ENCODE measurements at places on chromosomes 7 and 10. TPM values are rescaled to one million over a fixed set of nuclear protein-coding genes. Genes with fewer than 3 reads are reported as not detected.

- DNase-seq, result peak; percentile 5
These were observed 51.4 kb downstream of the C10orf67 start for GRCh38 chr10:23293145-23293724.

Gene TAS2R39
- not detected for polyA plus RNA-seq

DNA sequence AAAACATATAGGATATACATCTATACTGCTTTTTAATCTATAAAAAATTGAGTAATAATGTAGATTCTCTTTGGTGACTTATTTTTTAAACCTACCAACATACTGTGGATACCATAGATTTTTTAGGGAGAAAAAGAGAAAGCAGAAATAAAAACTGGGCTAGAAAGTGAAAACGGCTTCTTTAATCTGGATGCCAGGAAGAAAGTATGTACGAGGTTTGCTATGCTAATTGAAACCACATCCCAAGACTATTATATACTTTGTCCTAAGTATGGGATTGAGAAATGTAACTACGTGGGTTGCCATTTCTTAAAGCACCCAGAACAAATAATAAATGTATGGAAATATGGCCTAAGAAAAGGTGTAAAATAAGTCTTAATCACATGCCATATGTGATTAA lies 129.0 kb upstream of the NFE2L3 start:
- DNase-seq, result peak; percentile 13

DNA sequence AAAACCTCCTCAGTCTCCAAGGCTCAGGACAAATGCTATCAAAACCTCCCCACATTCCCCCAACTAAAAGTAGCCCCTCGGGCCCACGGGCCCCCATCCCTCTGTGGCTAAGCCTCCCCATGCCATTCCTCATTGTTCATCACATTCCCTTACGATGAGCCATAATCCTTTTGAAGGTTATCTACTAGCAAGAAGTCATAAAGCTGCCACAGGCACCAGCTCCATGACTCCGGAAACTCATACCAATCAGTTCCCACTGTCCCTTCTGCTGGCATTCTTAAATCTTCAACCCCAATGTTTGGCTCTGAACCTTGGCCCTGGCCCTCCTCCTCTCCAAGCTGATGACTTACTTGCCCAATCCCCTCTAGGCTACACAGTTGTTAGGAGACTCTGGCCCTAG lies 19.4 kb upstream of the TM9SF3 start:
- no peak for DNase-seq

- DNase-seq, result no peak
These were observed 248.0 kb upstream of the GALNT17 start for GRCh38 chr7:70883750-70884439.

- no peak for DNase-seq
These were observed 195.4 kb upstream of the GHITM start for GRCh38 chr10:83943920-83944319.

DNA sequence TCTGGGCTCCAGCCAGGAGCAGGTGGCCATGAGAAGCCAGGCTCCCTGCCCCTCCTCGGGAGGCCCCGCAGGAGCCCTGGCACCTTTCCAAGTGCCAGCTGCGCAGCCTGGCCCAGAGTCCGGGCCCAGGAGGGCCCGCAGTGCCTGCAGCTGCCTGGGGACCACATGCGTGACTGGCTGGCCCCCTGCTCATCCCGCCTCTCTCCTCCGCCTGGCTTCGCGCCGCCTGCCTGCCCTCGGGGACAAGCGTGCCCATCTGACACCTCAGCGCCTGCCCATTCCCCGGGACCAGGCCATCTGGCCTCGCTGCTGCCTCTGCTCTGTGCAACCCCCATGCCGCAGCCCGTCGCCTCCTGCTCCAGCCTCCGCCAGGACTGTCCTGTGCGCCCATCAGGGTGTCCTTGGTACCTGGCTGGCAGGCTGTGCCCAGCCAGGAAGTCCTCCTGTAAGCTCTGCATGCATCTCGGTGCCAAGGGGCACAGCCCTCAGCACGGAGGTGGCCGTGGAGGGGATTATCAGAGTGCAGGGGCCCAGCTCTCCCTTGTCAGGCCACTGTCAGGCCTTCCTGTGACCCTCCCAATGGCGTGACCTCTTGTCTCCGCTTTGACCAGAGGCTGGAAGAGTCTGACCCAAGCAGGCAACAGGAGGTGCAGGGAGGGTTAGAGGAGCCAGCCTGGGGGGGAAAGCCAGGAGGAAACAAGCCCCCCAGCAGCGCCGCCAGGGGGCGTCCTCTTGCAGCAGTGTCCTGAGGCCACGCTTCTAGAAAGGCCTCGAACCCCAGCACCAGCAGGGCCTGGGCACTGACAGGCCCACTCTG lies 50.5 kb downstream of the TMEM209 start:
- no peak for DNase-seq

GRCh38 chr7:27108390-27109127 lies 6.1 kb upstream of the HOXA2 start:
- DNase-seq, result no peak

GRCh38 chr10:79331709-79332108 lies 15.6 kb upstream of the PPIF start:
- no peak for DNase-seq

- DNase-seq, result no peak
These were observed 99.8 kb downstream of the TES start for GRCh38 chr7:116310141-116310540.

DNA sequence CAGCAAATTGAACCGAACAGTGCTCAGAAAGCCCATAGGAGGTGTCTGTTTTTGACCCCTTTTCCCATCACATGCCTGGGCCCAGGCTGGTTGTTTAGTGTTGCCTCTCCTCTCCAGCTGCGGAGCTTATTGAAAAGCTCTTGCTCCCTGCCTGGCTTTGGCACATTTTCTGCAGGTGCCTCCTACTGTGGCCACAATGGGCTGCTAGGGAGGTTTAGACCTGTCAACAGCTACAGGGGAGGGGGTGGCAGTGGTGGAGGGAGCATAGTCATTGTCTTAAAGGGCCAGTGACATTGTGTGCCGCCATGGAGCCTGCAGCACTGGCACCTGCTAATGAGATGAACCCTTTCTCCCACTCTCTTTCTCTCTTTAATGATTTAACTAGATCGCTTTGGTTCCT lies 13.2 kb upstream of the ENO4 start:
- DNase-seq, result no peak

Gene RELN
- 3.5 TPM for polyA plus RNA-seq

Gene PNLIPRP2
- polyA plus RNA-seq, result 0.25 TPM

Gene NKX1-2
- polyA plus RNA-seq, result not detected

Gene BPGM
- 20.9 TPM for polyA plus RNA-seq

GRCh38 chr10:36116731-36117130 lies 474.6 kb upstream of the FZD8 start:
- DNase-seq, result no peak

GRCh38 chr10:9294865-9295264 lies 1240.4 kb downstream of the GATA3 start:
- DNase-seq, result no peak

Gene ADRB1
- polyA plus RNA-seq, result 0.05 TPM

- no peak for DNase-seq
These were observed 27.5 kb downstream of the LRRC27 start for GRCh38 chr10:132359305-132360040.
